Activated T-helper 1 cell treated with Interleukin-2 at 50 U/mL for 16 hours (primary cell): ENCODE measurements at places on chromosomes 1 and 21.

- no peak for DNase-seq
Observed at GRCh38 chr1:25619101-25619890, 2.7 kb downstream of the MAN1C1 start.

- no peak for DNase-seq
Observed at GRCh38 chr1:197413564-197413963, 145.5 kb downstream of the CRB1 start.

- no peak for DNase-seq
Observed at GRCh38 chr1:177569476-177569875, 398.7 kb downstream of the BRINP2 start.

GRCh38 chr1:95245029-95245428 is 11.0 kb downstream of the RWDD3 start:
- DNase-seq: no peak

DNA sequence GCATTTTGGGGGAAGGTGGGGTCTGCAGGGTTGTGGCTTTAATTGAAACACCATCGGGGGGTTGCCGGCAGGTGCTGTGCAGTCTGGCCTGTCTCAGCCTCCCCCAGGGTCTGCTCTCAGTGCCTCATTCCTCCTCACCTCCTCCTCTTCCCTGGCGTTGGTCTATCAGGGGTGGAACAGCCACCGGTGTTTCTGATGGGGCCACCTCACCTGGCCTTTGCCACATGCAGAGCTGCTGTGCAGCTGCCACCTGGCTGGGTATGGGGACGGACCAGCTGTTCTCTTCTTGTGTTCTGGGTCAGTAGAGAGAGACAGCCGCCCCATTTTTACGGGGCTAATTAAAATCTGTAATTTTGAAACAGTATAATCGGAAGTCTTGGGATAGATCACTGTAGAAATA is 53.9 kb downstream of the SPSB1 start:
- DNase-seq: no peak

- DNase-seq: no peak
Observed at GRCh38 chr1:199242147-199242546, 603.3 kb downstream of the PTPRC start.

DNA sequence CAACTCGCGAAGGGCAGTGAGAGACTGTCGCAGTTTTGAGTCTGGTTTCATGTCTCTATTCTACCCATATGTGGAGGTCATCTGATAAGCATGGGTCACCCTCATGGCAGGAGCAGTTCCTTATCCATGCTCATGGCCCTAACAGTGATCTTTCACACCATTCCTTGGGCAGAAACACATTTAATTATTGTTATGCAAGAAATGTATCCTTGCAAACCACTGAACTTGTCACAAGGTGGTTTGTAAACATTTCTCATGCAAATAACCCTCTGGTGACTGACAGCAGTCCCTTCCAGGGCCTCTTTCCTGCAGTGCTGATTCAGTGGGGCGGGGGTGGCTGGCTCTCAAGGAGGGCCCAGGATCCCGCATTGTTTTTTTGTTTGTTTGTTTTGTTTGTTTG is 421.4 kb upstream of the RUNX1 start:
- DNase-seq: no peak

DNA sequence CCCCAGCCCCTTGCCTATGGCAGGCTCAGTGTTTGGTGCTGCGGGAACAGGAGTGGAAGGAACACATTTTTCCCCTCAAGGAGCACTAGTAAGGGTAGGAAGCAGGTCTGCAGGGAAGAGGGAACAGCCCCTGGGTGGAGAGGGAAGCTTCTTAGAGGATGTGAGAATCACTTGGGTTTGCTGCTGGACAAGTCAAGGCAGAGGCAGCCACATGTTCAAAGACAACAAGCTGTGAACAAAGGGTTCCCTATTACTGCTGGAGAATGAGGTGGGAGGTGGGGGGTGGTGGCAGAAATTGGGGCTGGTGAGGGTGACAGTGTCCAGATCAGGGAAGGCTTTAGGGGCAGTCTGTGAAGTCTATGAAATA is 24.8 kb upstream of the CITED4 start:
- no peak for DNase-seq

GRCh38 chr1:185969524-185969991 is 235.4 kb downstream of the HMCN1 start:
- DNase-seq: no peak

DNA sequence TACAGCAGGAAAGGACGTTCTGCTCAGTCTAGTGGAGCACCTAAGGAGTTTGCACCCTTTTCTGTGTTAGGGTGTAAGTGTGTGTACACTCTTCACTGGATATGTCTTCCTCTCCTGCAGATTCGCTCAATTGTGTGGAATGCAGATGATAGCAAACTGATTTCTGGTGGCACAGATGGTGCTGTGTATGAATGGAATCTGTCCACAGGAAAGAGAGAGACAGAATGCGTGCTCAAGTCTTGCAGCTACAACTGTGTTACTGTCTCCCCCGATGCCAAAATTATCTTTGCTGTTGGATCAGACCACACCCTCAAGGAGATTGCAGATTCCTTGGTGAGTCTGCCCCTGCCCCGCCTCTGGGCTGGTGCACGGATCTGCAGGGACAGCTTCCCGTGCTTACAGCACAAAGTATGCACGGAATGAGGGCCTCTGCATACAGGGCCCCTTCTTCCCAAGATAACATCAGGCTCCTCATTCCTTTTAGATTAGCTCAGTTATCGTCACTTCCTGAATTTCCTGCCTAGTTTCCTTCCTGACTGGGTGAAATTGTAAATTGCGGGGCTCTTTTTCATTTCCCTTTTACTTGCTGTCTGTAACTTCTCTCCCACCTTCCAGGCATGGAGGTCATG is 34.6 kb downstream of the CFAP57 start:
- no peak for DNase-seq

DNA sequence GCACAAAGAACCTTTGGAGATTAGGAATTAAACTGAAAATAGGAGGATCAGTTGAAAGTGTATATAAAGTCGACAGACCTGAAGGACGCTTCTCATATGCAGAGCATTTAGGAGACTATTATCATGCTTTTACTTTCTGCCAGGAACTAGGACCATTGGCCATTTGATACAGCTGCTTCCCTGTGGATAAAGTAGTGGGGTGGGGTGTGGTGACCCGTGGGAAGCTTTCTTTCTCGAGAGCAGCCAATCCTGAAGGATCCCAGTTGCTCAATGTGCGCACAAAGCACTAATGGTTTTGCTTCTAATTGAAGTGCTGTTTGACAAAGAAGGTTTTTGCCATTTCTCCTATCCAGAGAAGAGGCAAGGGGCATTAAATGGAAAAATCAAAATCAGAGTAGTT is 14.9 kb upstream of the CD55 start:
- DNase-seq: no peak

DNA sequence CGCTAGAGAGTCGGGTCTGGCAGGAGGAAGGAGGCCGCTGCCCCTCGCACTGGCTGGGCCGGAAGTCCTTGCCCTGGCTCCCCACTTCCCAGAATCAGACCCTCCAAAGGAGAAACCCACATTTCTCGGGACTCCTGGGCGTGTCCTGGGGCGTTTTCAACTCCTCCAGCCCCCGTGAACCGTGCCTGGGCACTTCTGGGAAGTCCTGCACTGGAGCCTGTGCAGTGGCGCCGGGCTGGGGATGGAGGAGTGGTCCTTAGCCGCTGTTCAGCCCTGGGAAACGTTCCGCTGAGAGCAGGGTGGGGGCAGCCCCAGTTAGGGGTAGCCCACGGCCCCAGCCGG is 3.0 kb downstream of the IGSF21 start:
- DNase-seq: no peak

GRCh38 chr1:63368131-63368530 is 704 bp downstream of the ALG6 start:
- no peak for DNase-seq

DNA sequence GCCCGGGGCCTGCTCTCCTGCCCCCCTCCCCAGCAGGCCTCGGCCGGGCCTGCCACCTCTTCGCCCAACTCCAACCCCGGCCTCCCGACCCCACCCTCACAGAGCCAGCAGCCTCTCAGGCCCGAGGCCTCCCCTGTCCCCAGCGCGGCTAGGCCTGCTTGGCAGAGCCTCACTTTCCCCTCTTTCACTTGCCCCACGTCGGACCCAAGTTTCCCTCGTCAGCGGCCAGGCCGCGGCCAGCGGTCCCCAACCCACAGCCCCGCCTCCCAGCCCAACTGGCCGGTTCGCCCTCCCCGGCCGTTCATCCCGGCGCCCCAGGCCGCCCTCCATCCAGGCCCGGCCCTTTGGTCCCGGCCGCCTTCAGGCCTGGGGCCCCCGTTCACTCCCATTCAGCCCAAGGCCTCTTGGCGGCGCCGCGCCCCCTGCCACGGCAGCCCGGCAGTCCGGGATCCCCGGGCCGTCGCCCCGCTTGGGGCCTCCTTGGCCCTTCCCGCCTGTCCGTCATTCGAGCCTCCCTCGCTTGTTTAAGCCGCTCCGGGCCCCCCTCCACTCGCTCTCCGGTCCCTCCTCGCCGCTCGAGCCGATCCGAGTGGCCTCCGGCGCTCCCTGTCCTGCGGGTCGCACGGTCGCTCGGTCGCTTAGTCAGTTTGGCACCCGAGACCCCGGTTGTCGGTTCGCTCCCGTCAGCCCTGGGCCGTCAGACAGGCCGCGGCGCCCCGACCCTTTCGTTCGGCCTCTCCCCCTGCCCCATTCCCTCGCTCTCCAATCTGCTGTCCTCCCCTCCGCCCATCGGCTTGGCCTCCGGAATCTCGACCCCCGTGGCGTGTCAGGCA is 1.4 kb downstream of the LRRC41 start:
- DNase-seq: peak; percentile 26

DNA sequence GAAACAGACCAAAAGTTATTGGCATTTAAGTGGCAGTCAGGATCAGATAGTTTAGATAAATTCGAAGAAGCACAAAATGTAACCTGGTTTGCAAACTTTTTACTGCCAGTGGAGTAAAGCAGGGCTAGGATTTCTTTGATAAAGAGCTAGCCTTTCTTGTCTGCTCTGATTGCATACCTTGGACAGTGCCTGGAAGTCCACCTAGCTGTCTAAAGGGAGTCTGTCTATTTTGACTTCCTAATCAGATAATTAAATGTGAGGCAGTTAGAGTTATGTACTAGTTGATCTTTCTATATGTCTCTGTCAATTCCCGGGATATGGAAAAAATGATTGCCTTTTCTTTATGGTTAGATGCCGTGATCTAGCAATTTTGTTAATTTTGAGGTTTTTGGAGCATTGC is 4.1 kb downstream of the GPSM2 start:
- DNase-seq: no peak

GRCh38 chr1:114651893-114652292 is 18.0 kb downstream of the DENND2C start:
- DNase-seq: no peak

- DNase-seq: no peak
Observed at GRCh38 chr1:113744114-113744513, 15.2 kb downstream of the PHTF1 start.

GRCh38 chr1:87224201-87224600 is 104.5 kb upstream of the LMO4 start:
- DNase-seq: no peak

- DNase-seq: no peak
Observed at GRCh38 chr1:228044961-228045360, 37.5 kb upstream of the ARF1 start.

- DNase-seq: no peak
Observed at GRCh38 chr21:28177124-28177523, 815.6 kb downstream of the LTN1 start.

GRCh38 chr1:184664042-184664660 is 90.5 kb downstream of the EDEM3 start:
- DNase-seq: no peak

GRCh38 chr21:42666925-42667324 is 13.5 kb downstream of the PDE9A start:
- DNase-seq: no peak

DNA sequence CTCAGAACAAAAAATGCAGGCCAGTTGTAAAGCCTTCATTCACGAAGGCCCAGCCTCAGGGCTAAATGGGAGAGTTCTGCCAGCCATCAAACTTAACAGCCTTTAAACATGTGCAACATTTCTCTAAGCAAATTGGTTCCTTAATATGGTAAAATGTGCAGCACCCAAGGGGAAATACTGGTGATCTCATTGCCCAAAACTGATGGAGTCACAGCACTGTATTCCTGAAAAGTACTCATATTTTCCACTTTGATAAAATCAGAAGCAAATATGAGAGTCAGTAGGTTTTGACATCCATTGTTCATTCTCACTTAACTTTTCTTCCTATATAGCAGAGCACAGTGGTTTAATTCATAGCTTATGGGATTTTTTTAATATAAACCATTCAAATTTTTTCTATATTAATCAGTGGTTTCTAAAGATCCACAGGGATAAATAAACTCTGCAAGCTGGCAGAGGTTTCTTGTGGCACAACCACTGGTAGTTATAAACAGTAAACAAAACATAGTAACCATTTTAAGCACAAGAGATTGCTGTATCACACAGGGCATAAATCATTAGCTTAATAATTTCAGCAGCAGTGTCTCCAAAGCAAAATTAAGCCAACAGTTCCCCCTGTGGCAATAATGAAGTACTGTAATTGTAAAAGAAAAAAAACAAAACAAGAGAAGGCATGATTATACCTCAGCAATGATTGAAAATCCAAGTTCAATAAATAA is 106.9 kb upstream of the LYPLAL1 start:
- no peak for DNase-seq

GRCh38 chr1:163924041-163924440 is 602.3 kb downstream of the NUF2 start:
- DNase-seq: no peak

GRCh38 chr1:230394134-230394533 is 32.0 kb downstream of the PGBD5 start:
- DNase-seq: no peak

GRCh38 chr1:204134103-204134502 is 17.7 kb downstream of the ETNK2 start:
- DNase-seq: no peak

DNA sequence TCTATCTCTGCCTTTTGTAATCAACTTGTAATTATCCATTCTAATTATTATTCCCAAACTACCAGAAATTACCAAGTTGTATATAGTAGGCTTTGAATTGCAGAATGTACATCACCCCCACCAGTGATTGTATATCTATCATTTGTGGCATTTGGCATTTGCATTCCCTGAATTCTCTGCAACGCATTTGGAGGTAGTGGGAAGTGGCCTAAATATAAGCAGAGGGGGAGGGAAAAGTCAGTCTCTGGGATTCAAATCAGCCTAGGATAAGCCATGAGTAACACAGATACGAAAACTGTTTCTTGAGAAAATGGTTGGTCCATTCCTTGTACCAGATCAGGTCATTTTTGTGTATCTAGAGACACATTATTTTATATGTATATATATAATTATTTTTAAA is 20.7 kb downstream of the DDX20 start:
- DNase-seq: no peak

DNA sequence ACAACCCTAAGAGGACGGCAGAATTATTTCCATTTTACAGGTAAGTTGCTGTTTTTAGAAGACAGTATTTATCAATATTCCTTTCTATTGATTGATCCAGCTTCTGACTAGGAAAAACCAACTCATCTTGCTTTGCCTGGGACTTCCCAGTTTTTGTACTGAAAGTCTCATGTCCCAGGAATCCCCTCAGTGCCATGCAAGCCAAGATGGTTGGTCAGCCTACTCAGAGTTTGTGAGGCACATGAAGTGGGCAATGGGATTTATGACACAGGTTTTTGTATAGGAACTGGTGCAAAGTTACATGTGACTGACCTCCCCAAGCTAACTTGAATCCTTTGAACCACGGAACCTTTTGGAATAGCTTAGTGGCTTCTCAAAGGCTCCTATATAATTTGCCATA is 45.5 kb downstream of the GNG12 start:
- DNase-seq: no peak

GRCh38 chr1:181784039-181784683 is 277.4 kb downstream of the ZNF648 start:
- no peak for DNase-seq
